ENCODE measurements at places on chromosomes 12 and 14.

GRCh38 chr12:89880690-89881350, 172.2 kb upstream of the ATP2B1 start:
- peak; percentile 28 for DNase-seq

DNA sequence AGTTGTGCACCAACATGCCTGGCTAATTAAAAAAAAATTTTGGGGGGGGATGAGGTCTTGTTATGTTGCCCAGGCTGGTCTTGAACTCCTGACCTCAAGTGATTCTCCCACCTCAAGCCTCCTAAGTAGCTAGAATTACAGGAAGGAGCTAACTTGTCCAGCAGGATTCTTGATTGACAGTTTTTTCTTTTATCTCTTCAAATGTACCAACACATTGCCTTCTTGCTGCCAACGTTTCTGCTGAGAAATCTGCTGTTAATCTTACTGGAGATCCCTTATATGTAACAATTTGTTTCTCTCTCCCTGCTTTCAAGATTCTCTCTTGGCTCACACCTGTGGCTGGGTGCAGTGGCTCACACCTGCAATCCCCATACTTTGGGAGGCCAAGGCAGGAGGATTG, 22.4 kb upstream of the MARK3 start:
- no peak for DNase-seq

DNA sequence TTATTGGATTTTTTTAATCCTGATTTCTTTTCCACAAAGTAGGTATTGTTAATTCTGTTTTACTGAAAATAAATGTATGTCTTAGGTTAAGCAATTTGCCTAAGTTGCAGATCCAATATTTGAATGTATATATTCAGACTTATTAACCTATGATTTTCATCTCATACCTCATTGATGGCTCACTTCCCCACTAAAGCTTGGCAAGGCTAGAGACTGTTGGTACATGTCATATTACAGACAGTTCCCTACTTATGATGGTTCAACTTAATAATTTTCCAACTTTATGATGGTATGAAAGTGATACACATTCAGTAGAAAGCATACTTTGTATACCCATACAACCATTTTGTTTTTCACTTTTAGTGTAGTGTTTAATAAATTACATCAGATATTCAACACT, 33.2 kb upstream of the KCNH3 start:
- no peak for DNase-seq

DNA sequence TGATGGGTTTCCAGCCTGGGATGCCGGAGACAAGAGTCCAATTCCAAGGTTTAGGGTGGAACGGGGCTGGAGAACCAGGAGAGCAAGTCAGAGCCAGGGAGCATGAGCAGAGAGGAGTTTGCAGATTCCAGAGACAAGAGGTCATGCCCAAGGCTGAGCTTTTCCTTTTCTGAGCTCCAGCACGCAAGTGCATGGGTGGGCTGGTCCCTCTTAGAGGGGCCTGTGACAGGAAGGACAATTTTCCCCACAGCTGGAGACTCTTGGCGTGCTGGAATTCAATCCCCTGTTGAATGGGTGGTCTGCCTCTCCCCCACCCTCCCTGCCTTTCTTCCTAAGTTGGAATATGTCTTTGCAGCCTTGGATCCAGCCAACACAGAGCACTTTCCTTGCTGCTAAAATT, 431.9 kb downstream of the BCL11B start:
- DNase-seq = no peak

DNA sequence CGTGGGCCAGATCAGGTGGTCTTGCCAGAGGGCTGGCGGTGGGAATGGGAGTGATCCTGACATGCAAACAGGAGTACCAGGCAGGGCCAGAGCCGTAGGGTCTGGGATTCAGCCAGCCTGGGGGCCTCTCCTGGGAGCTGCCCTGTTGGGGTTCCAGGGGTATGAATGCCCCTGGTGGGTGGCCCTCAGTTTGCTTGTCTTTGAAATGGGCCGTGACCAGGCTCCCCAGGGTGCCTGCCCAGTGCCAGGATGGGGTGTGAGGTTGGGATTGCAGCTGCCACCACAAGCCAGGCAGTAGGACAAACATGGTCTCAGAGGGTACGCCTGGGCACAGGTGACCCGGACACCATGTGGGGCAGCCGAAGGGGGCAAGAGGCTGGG, 168.8 kb downstream of the KIF26A start:
- DNase-seq = no peak

GRCh38 chr14:101256266-101256665, 305.0 kb upstream of the DIO3 start:
- DNase-seq = no peak

DNA sequence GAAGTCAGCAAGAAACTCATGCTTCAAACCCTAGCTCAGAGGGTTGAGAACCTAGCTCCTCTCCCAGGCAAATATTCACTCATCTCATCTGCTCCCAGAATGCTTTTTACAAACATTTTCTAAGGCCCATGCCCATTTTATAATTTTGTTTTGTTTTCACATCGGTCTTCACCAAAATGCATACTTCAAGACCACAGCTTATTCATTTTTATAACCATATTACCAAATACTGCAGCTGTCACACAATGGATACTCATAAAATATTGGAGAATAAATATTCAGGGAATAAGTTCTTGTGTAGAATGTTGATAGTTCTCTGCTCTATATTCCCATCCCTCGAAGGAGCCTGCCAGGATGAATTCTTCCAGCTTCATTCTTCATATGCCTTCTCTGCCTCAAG, 50.8 kb upstream of the HOXC13 start:
- no peak for DNase-seq

DNA sequence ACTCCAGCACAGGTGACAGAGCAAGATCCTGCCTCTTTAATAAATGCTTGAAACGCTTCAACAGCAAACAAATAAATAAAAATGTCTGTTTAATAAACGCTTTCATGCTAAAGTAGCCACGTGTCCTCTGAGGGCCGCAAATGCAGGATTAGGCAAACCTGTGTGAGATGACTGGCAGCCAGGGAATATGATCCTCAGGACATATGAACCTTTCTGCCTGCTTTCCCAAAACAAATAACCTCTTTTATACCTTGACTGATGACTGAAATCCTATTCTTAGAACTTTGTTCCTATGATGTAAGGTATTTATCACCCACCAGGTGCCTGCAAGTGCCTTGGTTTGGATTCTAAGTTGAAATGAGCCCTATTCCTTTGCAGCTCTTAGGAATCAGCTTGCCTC, 14.5 kb upstream of the FLVCR2 start:
- DNase-seq = no peak

GRCh38 chr12:114266536-114266935, 139.4 kb downstream of the TBX5 start:
- DNase-seq = no peak

DNA sequence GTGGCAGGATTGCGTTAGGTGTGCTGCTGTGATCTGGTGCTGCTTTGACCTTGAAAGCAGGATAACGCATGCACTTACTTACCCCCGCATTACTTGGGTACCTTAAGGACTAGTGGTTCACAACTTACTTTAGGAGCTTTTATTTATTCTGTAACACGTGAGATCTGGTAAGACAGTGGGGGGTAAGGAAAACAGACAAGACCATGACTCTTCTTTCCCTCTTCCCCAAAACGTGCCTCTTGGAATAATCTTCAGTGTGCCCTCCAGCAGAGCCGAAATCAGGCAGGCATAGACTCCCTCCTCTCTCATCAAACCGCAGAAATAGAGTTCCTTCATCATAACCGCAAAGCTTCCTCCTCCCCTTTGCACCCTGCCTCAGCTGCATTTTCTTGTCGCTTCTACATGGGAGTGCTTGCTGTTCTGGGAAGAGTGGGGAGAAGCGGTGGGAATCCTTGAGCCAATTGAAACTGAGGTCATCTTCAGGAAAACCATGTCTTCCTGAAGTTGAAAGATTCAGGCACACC, 43.4 kb downstream of the RAD52 start:
- no peak for DNase-seq

DNA sequence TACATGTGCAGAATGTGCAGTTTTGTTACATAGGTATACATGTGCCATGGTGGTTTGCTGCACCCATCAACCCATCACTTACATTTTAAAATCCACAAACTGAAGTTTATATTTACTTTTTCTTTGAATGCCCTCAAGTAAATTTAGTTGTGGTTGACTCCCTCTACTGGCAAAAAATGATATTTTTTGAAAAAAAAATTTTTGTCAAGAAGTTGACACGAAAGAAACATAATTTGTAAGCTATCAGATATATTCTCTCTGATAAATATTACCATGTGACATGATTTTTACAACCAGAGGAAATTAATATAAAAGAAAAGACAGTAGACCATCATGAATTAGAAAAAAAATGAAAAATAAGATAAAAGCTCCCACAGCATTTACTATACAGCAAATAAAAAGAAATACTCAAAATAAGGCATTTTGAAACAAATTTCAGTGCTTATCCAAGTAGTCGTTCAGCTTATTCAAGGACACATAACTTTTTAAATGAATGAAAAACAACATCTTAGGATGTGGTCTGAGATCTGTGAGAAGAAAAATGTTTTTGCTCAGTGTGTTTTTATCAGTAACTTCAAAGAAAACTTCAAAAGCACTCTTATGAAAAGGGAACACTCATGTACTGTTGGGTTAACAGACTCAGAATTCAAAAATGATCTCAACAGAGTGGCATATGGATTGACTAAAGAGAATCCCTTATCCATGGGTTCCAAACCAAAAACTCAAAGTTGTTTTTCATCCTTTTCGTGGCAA, 30.0 kb upstream of the GRIP1 start:
- DNase-seq = no peak

GRCh38 chr12:87140262-87140661, 884.1 kb upstream of the MGAT4C start:
- DNase-seq = no peak

All from stimulated activated CD4-positive, alpha-beta T cell treated with anti-CD3 and anti-CD28 coated beads, Interleukin-4, amount 100 ng/mL, for 4 hours (primary cell).